ENCODE measurements at places on chromosomes 5 and 9.

DNA sequence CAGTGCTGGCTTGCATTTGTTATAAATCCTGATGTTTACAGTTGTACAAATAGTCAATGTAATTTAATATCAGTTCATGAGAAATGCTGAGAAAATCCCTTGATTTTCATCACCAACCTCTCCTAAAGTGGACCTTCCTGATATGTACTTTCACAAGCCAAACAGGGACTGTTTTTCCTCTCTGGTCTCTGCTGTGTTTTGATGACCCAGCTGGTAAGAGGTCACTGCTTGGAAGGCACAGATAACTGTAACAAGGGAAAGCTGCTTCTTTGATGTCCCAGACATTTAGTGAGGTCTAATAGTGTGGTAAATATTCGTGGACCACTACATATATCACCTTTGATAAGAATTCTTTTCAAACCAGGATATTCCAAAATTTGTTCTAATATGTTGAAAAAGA lies 68.7 kb upstream of the HAPLN1 start:
- no peak for DNase-seq

DNA sequence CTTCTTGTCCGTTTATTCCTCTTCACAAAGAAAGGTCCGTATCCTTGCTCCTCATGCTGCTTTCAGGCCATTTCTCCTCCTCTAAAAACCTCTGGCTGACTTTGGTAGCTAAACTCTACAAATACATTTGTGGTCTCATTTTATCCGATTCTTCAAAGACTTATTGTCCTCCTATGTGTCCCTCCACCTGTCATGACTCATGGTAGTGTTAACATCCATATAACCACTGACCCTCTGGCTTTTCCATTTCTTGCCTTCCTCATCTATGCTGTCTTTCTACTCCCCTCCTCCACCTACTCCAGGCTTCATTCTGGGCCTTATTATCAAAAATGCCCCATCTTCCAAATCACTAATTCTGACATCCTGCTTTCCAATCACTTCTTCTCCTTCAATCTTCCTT lies 4.1 kb upstream of the SEMA6A start:
- no peak for DNase-seq

- no peak for DNase-seq
Measured at GRCh38 chr9:40927851-40928802, 200.4 kb downstream of the FOXD4L6 start.

DNA sequence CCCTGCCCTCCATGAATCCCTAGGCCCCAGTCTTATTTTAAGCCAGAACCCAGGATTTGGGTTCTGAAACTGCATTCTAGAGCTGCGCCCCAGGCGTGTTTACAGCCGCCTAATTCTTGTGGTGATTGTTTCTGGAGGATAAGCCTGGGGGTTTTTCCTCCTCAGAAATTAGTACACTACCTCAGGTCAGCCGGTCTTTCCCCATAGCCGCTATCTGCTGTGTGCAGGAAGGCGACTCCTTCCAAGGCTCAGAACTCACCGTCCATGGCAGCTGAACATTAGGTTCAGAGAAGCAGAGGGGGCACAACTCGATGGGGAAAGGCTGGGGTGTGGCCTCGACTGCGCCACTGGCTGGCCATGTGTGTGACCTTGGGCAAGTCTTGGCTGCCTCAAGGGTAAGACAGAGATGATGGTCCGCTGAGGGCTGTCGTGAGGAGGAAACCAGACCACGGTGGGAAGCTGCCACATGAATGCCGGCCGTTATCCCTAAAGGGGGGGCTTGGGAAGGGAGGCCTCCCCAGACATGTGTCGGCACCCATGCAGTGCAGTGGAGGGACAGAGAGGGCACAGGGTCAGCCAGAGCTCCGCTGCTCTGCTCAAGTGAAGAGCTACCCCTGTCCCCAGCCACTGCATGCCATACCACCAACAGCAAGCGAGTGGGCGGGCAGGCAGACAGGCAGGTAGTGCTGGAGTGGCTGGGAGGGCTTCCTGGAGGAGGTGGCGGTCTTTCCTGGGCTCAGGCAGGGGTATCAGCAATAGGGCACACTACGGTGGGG lies 28.9 kb downstream of the SHB start:
- no peak for DNase-seq

DNA sequence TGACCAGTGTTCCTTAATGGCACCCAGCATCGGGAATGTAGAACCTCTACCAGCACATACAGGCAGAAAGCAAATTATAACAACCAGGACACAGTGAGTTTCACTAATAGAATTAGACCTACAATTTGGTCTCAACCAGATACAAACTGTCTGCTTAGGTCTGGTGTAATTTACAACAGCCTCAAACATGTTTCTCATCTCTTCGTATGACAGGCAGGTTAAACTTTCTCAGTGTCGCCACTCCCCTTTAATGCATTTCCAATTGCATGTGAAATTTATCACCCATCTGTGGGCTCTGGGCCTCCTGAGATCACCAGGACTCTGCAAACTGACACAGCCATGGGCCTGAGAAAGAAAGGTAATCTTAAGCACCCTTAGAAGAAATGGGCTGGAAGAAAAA lies 218.7 kb downstream of the DCP2 start:
- DNase-seq = no peak

- no peak for DNase-seq
Measured at GRCh38 chr5:159586921-159587320, 256.6 kb upstream of the IL12B start.

DNA sequence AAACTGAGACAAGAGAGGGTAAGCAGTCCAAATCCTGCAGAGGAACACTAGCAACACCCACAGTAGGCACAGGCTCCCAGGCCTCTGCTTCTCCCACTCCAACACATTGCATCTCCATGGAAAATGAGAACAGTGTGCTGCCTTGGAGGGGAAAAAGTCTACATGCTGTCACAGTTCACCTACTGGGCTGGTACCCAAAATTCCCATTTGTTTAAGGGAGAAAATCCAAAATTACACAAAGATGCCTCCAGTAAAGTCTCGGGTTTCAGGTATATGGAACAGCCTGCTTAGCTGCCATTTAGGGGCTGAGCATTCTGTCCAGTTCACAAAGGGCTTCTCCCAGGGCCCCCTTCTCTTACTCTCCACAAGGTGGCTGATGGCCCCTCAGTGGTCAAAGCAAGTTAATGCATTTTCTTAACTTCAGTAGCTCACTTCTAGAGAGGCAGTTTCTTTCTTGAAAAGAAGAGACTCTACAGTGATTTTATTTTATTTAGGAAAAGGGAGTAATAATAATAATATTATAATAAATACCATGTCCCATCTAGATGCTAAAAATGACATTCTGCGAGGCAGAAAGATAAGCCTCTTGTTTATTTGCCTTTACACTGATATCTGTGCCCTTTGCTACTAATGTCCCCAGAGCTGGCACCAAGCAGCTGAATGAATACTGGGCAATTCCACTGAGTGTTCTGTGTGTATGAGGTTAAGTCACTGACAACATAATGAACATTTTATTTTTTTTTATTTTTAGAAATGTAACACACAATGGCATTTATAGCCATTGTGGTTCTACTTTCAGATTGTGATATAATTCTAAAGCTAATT lies 89.4 kb downstream of the RGS7BP start:
- DNase-seq = no peak

DNA sequence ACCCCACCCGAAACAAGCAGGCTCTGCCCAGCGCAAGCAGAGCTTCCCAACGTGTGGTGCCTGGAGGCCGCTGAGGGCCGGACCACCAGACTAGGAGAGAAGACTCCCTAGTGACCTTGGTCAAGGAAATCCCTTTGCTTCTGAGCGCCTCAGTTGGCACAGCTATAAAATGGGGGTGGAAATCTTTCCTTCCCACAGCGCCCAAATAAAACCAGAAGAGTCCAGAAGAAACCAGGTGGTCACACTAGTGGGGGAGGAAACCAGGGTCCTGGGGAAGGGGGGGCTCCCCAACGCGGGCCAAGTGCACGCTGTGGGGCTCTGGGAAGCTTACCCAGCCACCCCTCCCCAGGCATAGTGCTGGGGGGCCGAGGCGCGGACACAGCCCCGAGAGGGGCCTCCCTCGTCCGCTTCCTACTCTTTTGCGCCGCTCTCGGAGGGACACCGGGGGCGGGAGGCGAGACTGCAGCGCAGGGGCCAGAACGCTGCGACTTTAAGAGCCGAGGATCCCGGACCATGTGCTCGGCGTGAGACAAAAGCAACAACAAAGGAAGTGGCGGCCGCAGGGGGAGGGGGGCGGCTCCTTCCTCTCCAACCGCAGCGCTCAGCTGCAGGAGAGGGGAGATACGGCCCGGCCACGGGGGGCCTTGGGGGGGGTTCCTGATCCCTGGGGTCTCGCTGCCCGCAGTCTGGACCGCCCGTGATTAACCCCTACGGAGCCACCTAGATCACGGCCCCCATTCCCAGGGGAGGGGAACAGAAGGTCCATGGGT lies 885 bp downstream of the RNF44 start:
- peak; percentile 93 for DNase-seq

- DNase-seq = no peak
Measured at GRCh38 chr5:127074466-127074865, 1.2 kb upstream of the C5orf63 start.
